ENCODE measurements at places on chromosomes 1 and 21. TPM values are rescaled to one million over a fixed set of nuclear protein-coding genes. Genes with fewer than 3 reads are reported as not detected.

The C1orf146 gene
- polyA plus RNA-seq: not detected

The BRDT gene
- polyA plus RNA-seq: not detected

The PRAMEF1 gene
- polyA plus RNA-seq: not detected

The KCNK2 gene
- polyA plus RNA-seq: 29.9 TPM

The ICOSLG gene
- 0.27 TPM for polyA plus RNA-seq

The OR2T5 gene
- not detected for polyA plus RNA-seq

The CRYBG2 gene
- 0.44 TPM for polyA plus RNA-seq

The S100A2 gene
- 2.0 TPM for polyA plus RNA-seq

Data from BJ (cell line).